NCI-H1105 treated with DMSO at 0.1 percent for 48 hours (cell line): ENCODE measurements at places on chromosomes 6 and 20.

DNA sequence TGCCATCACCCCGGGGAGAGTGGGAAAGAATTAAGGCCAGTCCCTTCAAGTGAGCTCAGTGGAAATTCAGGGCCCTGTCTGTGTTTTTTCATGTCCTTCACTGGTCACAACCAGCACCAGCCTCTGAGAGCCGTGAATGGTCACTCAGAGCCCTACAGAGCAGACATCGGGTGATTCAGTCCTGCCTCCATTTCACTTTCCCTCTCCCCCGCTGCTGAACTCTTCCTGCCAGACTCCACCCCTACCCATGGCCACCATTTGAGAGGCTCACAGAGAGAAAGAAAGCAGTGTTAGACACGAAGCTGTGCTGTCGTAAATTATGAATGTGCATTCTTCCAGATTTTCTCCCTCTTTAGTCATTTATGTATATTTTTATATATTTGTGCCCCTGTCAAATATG is 5.4 kb downstream of the R3HDML start:
- DNase-seq, result no peak

DNA sequence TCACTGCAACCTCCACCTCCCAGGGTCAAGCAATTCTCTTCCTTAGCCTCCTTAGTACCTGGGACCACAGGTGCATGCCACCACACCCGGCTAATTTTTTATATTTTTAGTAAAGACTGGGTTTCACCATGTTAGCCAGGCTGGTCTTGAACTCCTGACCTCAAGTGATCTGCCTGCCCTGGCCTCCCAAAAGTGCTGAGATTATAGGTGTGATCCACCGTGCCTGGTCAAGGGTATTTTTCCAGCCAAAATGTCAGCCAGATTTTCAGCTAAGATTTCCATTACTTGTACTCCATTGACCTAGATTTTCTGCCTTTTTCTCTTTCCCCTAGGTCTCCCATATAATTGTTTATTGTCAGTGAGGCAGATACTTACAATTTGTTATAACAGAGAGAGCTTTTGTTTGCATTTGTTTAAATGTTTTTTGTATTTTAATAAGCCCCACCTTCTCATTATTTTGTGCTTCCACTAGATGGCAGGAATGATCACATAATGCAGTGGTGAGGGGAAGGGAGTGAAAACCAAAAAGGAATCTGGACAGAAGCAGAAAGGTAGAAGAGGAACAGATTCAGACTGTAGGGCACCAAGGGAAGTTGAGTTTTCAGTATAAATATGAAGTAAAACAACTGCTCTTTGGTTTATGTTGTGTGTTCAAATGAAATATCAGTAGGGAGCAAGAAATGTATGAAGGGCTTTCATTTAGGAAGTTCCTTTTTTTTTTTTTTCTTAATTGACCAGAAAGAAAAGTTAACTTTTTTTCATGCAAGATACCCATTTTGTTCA is 29.7 kb downstream of the RPF2 start:
- peak; percentile 55 for DNase-seq

- no peak for DNase-seq
Observed at GRCh38 chr6:25875926-25876602, 2.0 kb upstream of the SLC17A3 start.

- DNase-seq, result peak; percentile 98
Observed at GRCh38 chr6:37492991-37493660, 6.6 kb downstream of the CCDC167 start.

DNA sequence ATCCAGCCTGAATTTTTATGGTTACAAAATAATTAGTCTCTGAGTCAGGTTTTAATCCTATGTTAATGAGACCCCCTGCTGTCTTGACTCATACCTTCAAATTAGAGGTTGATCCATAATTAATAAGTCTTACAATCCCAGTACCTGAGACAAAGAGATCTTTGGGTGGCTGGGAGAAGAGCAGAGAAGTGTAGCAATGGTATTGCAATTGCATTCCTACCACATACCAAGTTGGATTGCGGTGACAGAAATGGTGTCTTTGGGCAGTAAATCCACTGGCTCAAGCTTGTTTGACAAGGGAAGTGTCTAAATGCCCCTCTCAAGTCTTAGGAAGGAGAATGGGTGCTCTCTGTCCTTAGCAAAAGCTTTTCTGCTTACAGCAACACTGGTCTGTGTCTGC is 150.4 kb downstream of the BTBD3 start:
- DNase-seq, result no peak

GRCh38 chr6:137665342-137665934 is 171.2 kb upstream of the OLIG3 start:
- no peak for DNase-seq

- no peak for DNase-seq
Observed at GRCh38 chr20:31840906-31841816, 4.2 kb downstream of the FOXS1 start.

DNA sequence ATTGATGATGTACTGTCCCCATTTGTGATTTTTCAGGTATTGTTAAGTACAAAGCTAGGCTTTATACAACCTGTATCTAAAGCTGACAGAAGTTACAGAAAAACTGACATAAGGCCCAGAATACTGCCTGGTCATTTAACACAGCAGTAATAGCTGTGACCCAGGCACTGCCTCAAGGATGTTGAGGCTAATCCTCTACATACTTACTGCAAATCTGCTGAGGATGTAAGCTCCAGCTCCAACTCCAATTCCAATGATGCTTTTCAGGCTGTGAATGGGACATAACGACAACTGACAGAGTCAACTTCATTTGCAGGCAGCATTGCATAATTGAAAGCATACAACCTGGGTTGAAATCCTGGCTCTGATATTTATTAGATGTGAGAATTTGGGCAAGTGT is 36.3 kb upstream of the SLA2 start:
- DNase-seq, result no peak

GRCh38 chr20:2252419-2252997 is 43.3 kb upstream of the TGM3 start:
- no peak for DNase-seq

GRCh38 chr6:26161322-26161721 is 74.1 kb downstream of the HFE start:
- DNase-seq, result no peak

DNA sequence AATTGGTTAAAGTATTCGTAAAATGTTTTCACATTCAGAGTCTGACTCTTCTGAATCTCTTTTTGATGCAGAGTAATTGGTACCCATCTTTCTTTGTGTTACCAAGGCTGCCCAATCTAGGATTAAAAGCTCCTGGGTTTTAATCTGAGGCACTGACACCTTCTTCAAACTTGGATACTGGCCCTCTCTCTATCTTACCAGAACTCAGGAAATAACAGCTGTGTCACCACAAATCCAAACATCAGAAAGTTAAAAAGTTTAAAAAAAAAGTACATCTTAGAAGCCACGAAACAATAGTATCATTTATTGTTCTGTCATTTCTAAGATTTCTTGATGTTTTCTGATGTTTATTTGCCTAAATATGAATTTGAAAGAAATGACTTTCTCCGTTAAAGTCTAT is 255.5 kb upstream of the RUNX2 start:
- DNase-seq, result no peak
